ENCODE measurements at places on chromosomes 6 and 20.
A peak's percentile ranks its signal among the peaks of the same experiment; 100 is the strongest.

DNA sequence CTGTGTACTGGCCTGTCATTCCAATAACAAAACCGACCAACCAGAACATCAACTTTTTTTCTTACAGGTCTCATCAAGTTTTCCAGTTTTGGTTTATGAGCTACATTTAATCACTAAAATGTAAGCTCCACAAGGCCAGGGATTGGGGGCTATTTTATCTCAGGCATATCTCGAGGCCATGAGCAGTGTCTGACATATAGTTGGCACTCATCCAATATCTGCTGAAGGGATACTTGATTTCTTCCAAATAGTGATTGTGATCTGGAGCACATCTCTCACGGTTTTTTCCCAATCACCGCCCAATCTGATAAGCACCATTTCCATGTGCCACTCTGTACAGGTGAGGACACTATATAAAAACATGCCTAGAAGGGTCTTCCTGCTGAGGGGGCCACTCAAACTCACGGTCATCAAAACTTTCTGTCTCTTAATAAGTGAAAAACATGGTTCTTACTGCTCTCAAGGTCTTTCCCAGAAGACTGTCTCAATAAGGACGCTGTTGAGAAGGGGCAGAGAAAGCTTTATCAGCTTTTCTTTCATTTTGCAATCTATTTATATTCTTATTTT is 65.5 kb downstream of the MAN1A1 start:
- DNase-seq = no peak

DNA sequence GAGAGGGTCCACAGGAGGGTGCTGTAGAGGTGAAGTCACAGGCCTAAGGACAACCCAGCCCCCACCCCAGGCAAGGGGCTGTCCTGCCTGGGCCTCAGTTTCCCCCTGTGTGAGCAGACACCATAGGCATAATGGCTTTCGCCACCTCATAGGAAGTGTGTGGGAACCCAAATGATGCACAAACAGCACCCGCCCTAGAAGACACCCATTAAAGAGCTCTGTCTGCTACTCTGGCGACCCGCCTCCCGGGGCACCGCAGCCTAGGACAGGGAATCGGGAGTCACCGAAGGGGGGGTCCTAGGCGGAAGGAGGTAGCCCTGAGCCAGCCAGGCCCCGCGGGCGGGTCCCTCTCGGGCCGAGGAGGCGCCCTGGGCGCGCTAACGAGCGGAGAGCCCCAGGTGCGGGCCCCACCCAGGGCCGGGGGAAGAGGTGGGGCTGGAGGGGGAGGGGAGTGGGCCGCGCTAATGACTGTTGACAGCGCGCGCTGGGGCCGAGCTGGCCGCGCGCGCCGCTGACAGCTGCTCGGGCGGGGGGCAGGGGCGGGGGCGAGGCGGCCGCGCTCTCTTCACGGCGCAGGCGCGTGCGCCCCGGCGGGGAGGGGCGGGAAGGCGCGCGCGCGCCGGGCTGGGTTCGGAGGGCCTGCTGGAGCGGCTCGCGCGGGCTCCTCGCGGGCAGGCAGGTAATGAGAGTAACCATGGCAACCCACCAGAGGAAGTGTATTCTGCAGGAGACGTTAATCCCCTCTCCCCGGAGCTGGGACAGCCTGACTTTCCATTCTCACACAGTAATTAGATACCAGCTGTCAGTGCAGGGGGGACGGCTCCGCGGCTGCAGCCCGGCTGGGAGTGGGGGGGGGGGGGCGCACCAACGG is 48.9 kb downstream of the NOL4L start:
- peak; percentile 39 for DNase-seq

DNA sequence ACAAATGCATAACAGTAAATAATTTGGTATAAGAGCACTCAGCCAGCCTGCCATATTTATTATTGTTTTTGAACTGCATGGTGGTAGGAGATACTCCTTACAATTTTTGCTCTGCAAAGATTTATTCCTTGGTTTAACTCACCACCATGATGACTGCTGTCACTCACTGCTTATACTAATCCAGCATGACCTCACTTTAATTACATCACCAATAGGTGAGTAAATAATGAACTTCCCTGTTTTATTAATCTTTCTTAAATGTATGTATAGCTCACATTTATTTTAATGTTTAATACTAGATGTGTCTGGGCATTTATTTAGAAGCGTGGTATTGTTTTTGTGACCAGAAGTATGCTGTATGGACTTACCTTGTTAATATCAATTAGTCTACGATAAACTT is 12.8 kb upstream of the TP53TG5 start:
- no peak for DNase-seq

- DNase-seq = no peak
These were observed 24.1 kb upstream of the HINT3 start for GRCh38 chr6:125932451-125932795.

DNA sequence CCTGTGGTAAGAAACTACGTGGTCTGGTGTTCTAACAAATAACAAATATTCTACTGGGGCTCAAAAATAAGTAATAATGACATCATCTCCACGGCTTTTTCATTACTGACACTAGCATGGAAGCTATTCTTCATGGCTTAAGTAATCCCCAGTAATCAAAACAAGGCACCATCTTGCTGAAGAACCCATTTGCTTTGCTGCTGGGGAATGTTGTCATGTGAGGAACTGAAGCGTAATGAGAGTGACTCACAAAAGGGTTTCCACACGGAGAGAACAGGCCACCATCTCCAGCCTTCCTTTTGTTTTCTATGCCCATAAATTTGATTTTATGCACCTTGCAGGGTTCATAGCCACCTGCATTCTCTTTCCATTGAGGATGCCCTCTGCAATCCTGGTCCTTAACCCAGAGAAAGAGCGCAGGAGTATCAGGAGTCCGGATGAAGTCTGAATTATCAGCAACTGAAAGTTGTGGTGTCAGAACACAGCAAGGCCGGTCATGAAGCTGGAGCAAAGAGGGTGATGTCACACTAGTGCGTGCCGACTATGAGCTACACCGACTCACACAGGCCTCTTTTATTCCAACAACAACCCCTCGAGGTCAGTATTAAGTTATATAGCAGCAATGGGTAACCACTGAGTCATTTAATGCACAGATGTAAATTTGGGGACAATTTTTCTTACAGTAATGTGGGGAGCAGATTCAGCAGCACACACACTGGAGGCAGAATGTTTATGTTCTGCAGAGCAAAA is 173.7 kb upstream of the SSTR4 start:
- peak; percentile 50 for DNase-seq
